ENCODE measurements at places on chromosomes 7 and 10.

- peak; percentile 81 for DNase-seq
Measured at GRCh38 chr7:75642810-75643486, 95.8 kb downstream of the HIP1 start.

DNA sequence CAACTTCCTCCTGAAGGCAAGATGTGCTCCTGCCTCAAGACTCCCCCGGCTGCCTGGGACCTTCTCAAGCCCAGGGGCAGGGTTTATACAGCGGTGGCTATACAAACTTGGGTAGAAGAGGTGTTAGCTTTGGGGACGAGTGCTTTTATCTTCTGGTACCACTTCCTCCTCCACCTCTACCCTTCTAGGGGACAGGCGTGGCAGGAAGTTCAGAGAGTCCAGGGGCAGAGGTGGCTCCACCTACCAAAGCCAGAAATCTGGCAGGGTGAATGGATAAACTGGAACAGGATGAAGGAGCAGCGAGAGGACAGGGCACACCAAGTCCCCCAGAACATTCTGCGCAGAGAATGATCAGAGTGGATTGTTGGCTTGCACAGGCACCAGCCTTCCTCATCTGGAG lies 24.0 kb upstream of the TM9SF3 start:
- no peak for DNase-seq

- DNase-seq, result no peak
Measured at GRCh38 chr7:139749545-139749944, 28.3 kb downstream of the HIPK2 start.

DNA sequence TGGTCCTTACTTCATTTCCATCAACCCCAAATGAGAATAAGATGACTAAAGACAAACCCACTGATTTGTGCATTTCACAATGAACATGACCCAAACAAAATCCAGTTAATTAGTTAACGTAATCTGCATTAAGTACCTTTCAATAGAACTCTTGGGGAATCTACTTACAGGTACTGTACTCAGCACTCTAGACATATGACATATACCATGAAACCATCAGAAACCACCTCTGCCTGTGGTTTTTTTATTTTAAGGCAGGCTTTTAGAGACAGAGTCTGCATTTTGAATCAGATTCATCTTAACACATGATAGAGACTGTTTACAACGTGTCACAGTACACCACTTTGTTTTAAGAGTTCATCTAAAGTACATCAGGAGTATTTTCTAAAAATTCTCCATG lies 168.4 kb downstream of the BTAF1 start:
- no peak for DNase-seq

GRCh38 chr10:26780106-26780792 lies 80.5 kb downstream of the ABI1 start:
- DNase-seq, result no peak

GRCh38 chr10:133257489-133258065 lies 19.1 kb downstream of the ADAM8 start:
- peak; percentile 40 for DNase-seq

DNA sequence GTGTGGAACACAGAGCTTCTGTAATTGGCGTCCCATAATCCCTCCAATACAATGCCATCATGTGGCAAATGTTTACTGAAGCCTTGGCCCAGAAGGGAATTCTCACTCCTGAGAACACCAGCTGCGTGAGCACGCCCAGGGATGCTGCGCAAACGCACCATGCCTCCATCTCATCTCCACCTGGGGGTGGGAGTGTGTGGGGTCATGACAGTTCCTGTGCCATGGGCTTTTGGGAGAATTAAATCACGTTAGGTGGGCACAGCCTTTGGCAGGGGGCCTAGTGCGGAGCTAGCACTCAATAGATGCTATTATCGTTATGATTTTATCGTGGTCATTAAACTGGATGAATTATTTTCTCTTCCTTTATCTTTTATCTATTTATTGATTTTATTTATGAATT lies 15.8 kb downstream of the WDFY4 start:
- DNase-seq, result no peak

GRCh38 chr10:67912331-67912946 lies 28.0 kb downstream of the SIRT1 start:
- no peak for DNase-seq

GRCh38 chr7:6648815-6649104 lies 11.6 kb downstream of the ZNF316 start:
- DNase-seq, result no peak

DNA sequence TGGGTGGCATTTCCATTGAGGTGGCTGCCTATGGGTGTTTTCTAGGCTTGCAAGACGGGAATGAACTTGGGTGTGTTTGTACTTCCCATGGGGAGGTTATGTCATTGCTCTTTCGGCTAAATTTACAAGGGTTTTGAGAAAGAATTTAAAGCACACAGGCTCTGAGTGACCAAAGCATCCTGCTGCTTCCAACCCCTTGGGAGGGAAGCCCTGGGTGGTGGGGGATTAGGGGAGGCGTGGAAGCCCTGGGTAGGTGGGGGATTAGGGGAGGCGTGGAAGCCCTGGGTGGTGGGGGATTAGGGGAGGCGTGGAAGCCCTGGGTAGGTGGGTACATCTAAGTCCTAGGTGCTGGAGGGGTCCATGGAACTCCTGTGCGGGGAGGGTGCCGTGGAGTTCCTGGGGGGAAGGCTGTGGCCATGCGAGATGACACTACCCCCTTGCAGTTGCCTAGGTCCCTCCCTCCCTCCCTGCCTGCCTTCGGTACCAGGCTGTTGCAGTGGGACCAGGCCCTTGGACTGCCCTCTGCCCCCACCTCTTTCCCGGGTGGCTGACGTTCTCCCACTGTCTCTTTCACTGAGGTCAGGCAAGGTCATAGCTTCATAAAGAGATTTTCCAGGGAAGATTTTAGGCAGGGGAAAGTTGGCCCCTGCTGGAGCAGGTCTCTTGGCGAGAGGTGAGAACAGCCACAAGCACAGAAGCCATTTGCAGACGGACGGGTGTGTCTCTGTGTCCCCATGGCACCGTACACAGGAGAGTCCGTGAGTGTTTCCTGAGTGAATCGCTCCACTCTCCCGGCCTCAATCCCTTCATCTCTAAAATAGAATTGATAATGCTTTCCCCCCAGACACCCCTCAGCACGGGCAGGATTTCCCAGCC lies 19.5 kb downstream of the PRF1 start:
- DNase-seq, result no peak

DNA sequence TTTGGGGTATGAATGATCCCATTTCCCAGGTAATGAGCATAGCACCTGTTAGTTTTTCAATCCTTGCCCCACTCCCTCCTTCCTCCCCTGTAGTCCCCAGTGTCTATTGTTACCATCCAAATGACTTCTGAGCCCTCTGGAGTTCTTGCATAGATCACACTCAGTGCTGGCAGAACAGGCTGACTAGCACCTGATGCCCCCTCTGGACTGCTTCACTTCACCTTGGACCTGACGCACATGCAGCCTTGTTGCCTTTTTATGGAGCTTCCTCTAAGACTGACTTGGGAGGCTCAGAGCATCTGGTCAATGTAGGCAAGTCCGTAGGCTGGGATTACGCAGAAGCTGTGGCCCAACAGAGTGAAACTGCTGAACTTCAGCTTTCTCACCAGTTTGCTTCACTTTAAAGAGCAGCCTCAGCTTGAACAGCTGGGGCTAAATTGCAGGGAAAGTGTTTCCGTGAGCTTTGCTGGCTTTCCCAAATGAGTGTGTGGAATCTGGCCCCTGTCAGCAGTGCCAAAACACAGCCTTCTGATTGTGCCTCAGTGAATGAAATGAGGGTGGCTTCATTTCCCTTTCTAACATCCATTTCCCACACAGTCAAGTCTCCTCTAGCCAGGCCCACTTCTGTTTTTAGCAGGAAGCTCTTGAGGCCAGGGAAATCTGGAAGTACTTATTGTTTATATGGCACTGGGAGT lies 48.5 kb downstream of the NXPH1 start:
- DNase-seq, result peak; percentile 2

GRCh38 chr7:33262476-33262875 lies 133.1 kb downstream of the BBS9 start:
- DNase-seq, result no peak

DNA sequence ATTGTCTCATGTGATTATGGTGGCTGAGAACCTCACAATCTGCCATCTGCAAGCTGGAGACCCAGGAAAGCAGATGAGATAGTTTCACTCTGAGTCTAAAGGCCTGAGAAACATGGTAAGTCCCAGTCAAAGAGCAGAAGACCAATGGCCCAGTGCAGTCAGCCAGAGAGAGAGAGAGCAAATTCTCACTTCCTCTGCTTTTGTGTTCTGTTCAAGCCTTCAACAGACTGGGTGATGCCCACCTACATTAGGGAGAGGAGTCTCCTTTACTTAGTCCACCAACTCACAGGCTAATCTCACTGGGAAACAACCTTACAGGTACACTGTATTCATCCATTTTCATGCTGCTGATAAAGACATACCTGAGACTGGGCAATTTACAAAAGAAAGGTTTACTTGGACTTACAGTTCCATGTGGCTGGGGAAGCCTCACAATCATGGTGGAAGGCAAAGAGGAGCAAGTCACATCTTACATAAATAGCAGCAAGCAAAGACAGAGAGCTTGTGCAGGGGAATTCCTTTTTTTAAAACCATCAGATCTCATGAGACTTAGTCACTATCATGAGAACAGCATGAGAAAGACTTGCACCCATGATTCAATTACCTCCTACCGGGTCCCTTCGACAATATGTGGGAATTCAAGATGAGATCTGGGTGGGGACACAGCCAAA lies 4.7 kb upstream of the FRMPD2 start:
- DNase-seq, result no peak

DNA sequence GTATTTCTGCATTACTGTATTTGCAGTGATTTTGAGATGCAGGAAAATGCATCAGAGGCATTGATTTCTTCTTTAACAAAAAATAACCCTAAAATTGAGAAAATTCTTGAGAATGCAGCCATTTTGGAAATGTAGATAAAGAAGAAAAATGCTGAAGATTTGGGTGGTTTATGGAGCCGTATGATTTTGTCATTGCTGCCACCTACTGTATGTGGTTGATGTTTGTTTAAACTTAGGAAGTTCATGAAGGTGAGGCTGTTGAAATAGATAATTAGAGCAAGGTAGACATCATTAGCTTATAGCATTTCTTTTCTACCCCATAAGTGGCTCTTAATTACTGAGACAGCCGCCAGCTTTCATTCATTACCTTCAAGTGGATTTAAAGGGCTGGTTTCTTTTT lies 92.1 kb upstream of the SAMD8 start:
- no peak for DNase-seq

DNA sequence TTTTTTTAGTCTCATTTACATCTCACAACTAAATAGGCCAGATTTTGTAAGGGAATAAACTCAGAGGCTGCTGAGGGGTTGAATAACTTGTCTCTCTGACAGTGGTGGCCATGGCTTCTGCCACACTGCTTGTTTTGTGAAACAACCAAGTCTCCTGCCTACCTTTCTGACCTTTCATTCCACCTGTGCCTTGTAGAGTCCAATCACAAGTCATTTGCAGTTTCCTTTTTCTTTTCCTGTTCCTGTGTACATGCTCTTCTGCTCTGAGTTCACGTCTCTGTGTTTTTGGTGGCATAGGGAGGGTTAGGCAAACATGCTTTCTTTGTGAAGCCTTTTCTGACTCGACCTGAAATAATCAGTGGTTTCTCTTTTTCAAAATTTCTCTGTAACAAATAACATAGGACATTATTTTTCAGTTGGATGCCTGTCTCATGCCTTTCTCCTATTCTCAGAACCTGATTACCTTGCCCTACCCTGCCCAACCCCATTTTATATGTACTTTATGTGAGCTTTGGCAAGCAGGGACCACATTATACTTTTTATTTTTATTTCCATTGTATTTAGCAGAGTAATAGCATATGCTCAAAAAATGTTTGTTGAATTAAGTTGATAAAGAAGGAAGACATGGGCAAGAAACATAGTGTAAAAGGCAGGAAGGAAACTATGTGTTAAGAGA lies 81.7 kb downstream of the HDAC9 start:
- no peak for DNase-seq

GRCh38 chr10:115503546-115503945 lies 410.4 kb downstream of the ATRNL1 start:
- DNase-seq, result no peak

- DNase-seq, result no peak
Measured at GRCh38 chr7:155527664-155528063, 18.7 kb downstream of the CNPY1 start.

DNA sequence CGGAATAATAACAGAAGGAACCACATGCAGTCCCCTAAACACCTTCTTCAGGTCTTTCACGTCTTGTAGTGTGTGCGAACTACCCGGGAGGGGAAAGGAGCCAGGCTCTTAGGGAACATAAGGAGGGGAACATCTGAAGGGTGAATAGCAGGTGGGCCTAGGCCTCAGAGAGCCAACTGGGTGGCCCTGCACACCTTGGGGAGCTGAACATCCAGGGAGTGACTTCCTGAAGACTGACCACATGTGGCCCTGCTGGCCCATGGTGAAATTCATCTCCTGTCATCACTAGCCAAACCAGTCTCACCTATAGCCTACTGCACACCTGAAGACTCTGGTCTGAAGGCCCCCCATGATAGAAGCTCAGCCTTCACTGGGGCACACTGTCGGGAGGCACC lies 5.6 kb downstream of the CALML3 start:
- DNase-seq, result no peak

DNA sequence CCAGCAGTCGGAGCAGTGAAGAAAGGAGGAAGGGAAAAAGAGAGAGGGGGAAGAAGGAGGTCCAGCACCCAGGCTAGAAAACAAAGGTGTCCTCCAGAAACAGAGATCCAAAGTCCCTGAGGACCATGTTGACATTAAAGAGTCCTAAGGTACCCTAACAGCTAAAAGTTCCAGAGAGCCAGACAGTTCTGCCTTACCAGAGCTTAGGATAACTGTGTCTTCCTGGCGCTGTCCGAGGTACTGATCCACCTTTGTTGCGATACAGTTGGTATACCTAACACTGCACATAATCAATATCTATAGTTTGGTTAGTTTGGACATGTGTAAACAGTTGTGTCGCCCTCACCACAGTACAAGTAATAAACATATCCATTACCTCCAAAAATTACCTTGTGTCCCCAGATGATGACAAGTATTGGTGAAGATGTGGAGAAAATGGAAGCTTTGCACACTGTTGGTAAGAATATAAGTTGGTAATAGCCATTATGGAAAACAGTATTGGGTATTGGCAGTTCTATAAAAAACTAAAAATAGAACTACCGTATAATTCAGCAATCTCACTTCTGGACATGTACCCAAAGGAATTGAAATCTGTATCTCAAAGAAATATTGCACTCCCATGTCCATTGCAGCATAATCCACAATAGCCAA lies 59.8 kb downstream of the GRID1 start:
- DNase-seq, result no peak

GRCh38 chr7:113281223-113281622 lies 162.9 kb upstream of the SMIM30 start:
- no peak for DNase-seq

GRCh38 chr7:106392590-106392989 lies 107.8 kb upstream of the NAMPT start:
- DNase-seq, result no peak

DNA sequence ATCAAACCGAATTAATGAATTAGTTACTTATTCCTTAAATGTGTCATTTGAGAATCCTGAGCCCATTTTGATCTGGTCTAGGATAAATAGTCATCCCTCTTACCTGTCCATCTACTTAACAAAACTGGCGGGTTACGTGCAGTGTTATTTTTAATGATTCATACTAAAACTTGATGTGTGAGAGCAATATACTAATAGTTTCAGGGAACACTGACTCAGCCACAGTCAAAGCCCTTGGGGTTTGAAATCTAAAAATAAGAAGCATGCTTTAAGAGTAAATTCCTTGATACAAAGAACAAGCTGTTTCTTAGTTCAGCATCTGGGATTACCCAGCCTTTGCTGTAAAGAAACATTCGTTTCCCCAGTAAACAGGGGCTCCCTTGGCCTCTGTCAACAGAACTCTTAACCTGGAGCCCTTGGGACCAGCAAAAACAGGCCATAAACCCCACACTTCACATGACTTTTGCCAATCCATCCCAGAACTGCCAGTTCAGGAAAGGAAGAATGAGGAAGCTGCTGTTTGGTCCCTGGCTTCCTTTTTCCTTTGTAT lies 370.6 kb upstream of the IGFBP3 start:
- no peak for DNase-seq
